Cerebellum (tissue), 4 donors: ENCODE measurements at places on chromosomes 7 and 10. TPM values are rescaled to one million over a fixed set of nuclear protein-coding genes. Genes with fewer than 3 reads are reported as not detected.

GPR15LG gene
- total RNA-seq = 0.36 TPM

SPDYE11 gene
- total RNA-seq = not detected

CPEB3 gene
- 23.4 TPM for total RNA-seq

GRM3 gene
- total RNA-seq = 74.5 TPM

PPP1R17 gene
- 4.4 TPM for total RNA-seq

MYL7 gene
- total RNA-seq = not detected

RBP4 gene
- 2.5 TPM for total RNA-seq

CDHR1 gene
- total RNA-seq = 9.3 TPM

AGBL3 gene
- total RNA-seq = 6.9 TPM

RAMP3 gene
- total RNA-seq = 1.4 TPM

C10orf67 gene
- 0.54 TPM for total RNA-seq

BUD23 gene
- total RNA-seq = 17.0 TPM
